Thoracic aorta (tissue), 2 donors: ENCODE measurements at places on chromosomes 16 and 17.

DNA sequence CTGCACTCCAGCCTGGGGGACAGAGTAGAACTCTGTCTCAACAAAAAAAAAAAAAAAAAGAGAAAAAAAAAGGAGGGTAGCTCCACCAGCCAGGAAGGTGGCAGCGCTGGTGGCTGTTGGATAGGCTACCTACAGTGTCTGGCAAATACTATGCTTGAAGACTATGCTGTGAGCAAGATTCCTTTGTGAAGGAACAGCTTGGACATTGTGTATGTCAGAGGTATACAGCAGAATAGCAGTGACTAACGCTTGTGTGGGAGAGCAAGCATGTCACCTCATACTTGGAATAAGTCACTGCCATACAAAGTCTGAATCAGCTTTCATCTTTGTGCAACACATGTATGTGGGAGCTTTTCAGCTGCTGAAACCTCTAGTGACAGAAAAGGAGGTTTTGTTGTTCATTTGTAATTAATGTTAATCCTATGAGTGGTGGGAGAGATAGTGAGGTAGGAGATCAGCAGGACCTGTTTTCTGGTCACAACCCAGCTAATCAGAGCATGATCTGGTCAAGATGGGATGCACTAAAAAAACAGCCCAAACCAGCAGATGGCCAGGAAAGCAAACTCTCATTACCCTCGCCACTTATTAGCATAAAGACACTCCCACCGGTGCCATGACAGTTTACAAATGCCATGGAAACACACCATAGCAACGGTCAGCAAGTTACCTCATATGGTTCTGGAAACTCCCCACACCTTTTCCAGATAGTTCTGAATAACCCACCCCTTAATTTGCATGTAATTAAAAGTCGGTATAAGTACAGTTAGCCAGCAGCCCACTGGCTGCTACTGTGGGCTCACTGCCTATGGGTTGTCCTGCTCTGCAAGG lies 6.8 kb upstream of the ITGAD start:
- DNase-seq, result no peak

GRCh38 chr16:87713451-87714229 lies 52.1 kb downstream of the KLHDC4 start:
- no peak for DNase-seq

GRCh38 chr17:69947027-69947759 lies 127.8 kb upstream of the KCNJ16 start:
- no peak for DNase-seq

DNA sequence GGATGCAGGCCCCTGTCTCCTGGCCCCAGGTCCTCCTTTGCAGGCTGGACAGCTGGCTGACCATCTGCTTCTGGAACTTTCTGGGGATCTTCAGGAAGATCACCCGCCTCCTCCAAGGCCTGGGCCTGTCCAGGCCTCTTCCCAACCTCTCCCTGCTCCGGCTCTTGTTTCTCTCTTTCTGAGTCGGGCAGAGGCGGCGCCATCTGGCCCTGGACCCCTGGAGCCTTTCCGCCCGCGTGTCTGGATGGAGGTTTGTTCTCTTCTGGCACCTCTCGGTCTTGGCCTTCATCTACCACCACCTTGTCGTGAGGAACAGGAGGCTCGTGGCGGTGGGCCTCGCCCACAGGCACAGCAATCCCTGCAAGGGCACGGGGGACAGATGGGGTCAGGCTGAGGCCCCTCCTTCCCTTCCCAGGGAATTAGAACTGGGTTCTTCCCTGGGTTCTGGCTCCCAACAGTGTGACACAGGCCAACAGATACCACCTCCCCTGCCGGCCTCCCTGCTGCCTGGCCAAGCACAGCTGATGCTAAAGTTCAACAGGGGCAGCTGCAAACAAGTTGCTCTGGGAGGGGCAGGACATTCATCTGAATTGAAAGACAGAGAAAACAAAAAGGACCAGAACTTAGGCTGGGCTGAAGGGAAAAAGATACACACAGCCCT lies 13.3 kb downstream of the NDUFAF8 start:
- no peak for DNase-seq

GRCh38 chr17:73184136-73184993 lies 8.5 kb upstream of the COG1 start:
- DNase-seq, result no peak

DNA sequence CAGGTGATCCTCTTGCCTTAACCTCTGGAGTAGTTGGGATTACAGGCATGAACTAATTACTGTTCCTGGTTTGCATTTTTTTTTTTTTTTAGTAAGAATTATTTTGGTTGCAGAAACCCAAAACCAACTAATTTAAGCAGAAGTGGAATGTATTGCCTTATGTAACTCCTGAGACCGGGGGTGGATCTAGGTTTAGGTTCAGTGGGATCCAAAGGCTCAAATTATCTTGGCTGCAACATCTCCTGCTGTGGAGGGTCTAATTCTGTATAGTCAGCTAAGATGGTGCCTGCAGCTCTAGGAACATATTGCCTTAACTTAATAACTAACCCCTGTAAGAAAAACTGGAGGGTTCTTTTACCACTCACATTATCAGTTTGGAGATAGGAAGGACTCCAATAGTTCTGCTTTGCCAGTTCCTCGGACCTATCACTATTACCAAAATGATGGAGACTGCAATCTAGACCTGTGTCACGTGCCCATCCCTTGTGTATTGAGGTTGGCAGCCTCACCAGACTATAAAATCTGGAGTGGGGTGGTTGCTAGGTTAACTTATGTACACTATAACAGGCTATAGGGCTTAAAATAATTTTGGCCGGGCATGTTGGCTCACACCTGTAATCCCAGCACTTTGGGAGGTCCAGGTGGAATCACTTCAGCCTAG lies 8.5 kb downstream of the SNTB2 start:
- no peak for DNase-seq
